NCI-H2081 treated with DMSO at 0.1 percent for 48 hours (cell line): ENCODE measurements at places on chromosomes 12 and 14.

DNA sequence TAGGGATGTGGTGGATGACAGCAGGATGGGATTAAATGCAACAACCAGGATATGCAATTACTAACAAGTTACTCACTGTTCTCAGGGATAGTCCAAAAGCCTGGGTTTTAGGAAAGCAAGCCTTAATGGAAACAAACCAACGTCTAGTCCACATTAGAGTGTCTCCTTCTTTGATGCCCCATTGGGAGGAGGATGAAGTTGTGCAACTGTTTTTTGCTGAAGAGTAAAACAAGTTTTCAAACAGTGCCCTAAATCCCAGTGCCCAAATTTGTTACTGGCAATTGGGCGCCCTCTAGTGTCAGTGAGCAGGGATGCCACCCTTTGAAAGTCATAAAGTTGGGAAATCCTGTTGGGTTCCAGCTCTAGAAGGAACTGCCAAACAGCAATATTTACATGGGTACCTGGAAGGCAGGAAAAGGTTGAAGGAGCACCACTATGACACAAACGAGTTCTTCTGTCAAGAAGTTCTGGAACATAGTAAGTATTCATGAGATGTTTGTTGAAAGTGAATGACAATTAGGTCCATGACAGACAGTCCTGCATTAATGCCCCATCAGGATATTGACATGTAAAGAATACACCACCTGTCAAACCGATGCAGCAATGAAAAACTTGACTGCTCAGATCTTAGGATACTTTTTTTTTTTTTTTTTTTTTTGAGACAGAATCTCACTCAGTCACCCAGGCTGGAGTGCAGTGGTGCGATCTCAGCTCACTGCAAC, 11.1 kb upstream of the DPF3 start:
- DNase-seq = no peak

DNA sequence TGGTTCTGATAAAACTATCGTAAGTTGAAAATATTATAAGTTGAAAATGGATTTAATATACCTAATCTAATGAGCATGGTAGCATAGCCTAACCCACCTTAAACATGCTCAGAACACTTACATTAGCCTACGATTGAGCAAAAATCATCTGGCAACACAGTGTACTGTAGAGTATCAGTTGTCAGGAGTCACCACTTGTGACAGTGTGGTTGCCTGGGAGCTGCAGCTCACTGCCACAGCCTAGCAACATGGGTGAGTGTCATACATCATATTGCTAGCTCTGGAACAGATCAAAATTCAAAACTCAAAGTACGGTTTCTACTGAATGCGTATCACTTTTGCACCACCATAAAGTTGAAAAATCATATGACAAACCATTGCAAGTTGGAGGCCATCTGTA, 203.5 kb downstream of the ATXN7L3B start:
- no peak for DNase-seq

GRCh38 chr12:116009805-116010204, 267.7 kb downstream of the MED13L start:
- DNase-seq = no peak

GRCh38 chr12:43072431-43072830, 479.6 kb downstream of the ADAMTS20 start:
- DNase-seq = no peak

DNA sequence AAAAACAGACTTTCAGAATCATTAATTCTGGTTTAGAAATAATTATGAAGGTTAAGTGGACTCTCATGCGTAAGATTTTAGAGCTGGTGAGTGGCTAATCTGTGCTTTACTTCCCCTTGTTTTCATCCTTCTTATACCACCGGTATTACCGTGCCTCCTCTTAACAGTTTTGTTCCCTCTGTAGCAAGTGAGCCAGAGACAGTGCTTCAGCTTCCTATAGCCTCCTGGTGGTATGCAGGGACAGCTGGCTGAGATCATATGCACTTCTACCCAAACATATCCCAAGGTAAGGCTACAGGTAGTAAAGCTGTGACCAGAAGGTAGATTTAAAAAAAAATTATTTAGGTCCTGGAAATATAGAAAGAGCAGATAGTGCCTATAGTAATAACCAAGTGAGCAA, 55.2 kb downstream of the PDE3A start:
- DNase-seq = no peak

DNA sequence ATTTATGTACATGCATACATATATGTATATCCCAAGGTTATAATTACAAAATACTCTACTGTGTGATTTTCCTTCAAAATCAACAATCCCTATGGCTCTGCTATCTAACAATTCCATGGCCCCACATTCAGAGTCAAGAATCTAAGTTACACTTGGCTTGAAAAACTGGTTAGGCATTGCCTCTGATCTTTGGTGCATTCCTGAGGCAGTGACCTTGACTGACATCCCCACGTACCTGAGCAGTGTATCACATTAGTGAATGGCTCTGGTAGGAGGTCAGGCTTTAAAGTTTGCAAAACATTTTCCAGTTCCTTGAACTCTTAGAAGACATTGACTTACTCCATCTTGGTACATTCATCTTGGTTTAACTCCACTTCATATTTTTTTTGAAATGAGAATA, 8.5 kb upstream of the STON2 start:
- no peak for DNase-seq

DNA sequence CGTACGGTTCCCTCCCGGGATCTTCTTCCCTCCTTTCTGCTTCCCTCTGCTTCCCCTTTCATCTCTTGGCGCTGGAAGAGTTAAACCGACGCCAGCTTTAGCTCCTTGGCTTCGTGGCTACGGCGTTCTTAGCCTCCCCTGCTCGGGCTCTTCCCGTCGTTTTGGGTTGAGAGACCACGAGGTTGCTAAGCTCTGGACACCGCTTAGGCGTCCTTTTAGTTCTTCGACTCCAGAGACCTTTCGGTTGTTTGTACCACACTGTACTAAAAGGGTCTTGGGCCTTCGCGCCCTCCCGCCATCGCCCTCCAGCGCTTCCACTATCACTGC, 545 bp downstream of the CPSF2 start:
- no peak for DNase-seq
